Activated CD8-positive, alpha-beta memory T cell treated with anti-CD3 and anti-CD28 coated beads, Interleukin-2, amount 10 ng/mL, durations not matched to agents 7 days and 5 days (primary cell): ENCODE measurements at places on chromosomes 4 and X. TPM values are rescaled to one million over a fixed set of nuclear protein-coding genes. Genes with fewer than 3 reads are reported as not detected.

Gene F8A2
- not detected for total RNA-seq

Gene PAGE1
- total RNA-seq = not detected

Gene GUCY2F
- not detected for total RNA-seq

Gene DNAAF6
- total RNA-seq = not detected

Gene VEGFD
- total RNA-seq = not detected

Gene CFP
- 4.0 TPM for total RNA-seq

Gene FAM47A
- total RNA-seq = not detected

Gene PSAPL1
- total RNA-seq = not detected

Gene NPY2R
- total RNA-seq = not detected

Gene GPR143
- total RNA-seq = not detected

Gene TGIF2LX
- total RNA-seq = not detected

Gene MTMR8
- 4.5 TPM for total RNA-seq

Gene ADH6
- total RNA-seq = not detected

Gene NXF2
- not detected for total RNA-seq

Gene MUC7
- not detected for total RNA-seq

Gene HELT
- total RNA-seq = not detected

Gene SHROOM3
- 0.09 TPM for total RNA-seq

Gene F9
- total RNA-seq = not detected

Gene FMR1
- total RNA-seq = 55.1 TPM

Gene BMP15
- not detected for total RNA-seq

Gene ARX
- total RNA-seq = not detected

Gene TMEM128
- 14.1 TPM for total RNA-seq

Gene GAGE2A
- not detected for total RNA-seq

Gene RBBP7
- 178 TPM for total RNA-seq

Gene S100G
- total RNA-seq = not detected

Gene PDZD4
- total RNA-seq = 0.07 TPM

Gene MAGEH1
- total RNA-seq = 14.6 TPM

Gene USP17L12
- not detected for total RNA-seq

Gene SPINK2
- 1.9 TPM for total RNA-seq
